Hematopoietic multipotent progenitor cell treated with erythropoietin and hydrocortisone succinate and interleukin-3 and kit ligand, for 8 days (in vitro differentiated cells): ENCODE measurements at places on chromosomes 6 and 20.
A peak's percentile ranks its signal among the peaks of the same experiment; 100 is the strongest.

- no peak for DNase-seq
These were observed 48.8 kb downstream of the PRR18 start for GRCh38 chr6:166259296-166259977.

DNA sequence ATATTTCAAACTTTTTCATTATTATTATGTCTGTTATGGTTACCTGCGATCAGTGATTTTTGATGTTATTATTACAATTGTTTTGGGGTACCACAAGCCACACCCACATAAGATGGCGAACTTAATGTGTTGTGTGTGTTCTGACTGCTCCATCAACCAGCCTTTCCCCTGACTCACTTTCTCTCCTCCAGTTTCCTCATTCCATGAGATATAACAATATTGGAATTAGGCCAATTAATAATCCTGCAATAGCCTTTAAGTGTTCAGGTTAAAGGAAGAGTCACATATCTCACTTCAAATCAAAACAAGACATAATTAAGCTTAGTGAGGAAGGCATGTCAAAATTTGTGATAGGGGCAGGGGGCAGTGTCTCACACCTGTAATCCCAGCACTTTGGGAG, 16.3 kb upstream of the POPDC3 start:
- DNase-seq, result no peak

- DNase-seq, result peak; percentile 73
These were observed 31.7 kb downstream of the SAMHD1 start for GRCh38 chr20:36919715-36920333.

DNA sequence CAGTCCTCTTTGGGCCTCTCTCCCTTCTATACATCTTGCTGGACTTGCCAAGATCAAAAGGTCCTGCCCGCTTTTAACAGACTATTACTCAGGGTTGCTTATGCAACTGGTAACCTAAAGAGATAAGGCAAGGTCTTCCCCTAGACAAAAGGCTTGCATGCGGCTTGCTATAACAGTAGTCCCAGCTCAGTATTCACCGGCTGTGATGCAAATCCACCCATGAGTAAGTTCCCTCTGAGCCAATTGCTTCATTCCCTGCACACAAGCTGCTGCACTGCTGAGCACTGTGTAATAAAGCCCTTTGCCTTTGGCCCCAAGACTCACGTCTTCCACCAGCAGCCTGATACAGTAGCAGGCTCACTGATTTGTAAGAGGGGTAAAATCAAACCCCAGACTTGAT, 363.8 kb downstream of the PRKN start:
- no peak for DNase-seq

DNA sequence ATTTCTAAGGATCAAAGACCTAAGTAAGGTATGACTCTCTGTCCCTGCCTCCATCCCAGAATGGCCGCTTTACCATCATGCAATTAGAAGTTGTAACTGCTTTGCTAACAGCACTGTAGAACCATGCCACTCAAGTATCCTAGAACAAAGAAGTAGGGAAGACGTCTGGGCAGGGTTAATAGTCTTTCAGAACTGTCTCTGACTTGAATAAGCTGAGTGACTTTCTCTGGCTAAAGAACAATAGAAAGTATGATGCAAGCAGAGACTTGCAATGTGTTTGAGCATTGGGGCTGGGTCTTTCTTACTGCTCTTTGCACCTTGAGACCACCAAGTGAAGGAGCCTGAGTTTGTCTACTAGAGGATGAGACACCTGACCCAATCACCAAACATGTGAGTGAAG, 279.6 kb upstream of the JAG1 start:
- DNase-seq, result no peak

DNA sequence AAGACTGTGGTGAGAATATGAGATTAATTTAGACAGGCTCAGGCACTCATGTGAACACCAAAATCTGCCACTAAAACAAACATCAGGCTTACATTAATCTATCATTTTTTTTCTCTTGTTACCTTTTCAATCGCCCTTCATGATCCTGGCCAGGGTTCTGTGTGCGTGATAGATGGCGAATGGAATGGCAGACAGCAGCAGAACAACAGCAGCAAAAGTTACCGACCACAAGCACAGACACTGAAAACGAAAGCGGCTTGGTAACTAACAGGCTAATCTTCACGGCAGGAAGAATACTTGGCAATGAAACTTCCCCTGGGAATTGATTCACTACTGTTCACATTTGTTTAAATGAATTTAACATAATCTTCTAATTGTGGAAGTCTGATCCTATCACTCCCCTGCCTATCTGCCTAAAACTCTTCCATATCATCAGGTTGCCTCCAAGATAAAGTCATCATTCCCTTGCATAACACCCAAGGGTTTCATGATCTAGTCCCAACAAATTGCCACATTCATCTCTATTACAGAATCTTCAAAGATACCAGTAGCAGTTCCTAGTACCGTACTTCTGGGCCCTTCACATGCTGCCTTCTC, 28.7 kb downstream of the PTPRK start:
- no peak for DNase-seq
